ENCODE measurements at places on chromosomes 12 and 14.

DNA sequence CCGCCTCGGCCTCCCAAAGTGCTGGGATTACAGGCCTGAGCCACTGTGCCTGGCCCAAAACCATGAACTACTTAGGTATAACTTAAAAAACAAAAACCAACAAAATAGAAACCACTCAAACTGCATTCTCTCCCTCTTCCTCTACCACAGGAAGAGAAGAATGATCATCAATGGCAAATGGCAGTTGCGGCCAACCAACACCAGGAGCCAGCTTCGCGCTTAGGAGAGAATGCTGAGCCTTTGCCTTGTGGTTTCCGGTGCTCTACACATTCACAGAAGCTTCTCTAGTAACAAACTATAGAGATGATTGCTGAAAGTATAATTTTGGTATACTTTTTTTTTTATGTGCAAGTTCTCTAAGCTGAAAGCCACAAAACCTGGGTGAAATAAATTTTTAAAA lies 17.1 kb downstream of the CATSPERB start:
- DNase-seq = no peak

- DNase-seq = no peak
Measured at GRCh38 chr14:45156067-45156466, 20.3 kb downstream of the FANCM start.

DNA sequence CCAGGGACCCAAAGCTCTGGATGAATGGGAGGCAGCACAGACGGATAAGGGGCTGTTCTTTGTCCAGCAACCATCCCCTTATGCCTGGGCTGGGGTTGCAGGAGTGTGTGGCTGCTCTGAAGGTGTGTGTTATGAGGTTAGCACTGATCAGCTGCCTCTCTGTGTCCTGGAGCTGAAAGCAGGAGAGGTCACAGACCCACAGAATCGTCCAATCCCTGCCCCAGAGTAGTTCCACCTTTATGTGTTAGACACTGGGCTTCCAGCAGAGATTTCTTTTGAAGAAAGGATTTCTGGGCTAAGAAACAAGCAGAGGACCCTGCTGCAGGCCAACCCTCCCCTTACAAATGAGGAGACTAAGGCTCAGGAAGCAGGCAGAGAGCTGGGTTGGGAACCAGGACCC lies 62.4 kb downstream of the ARL6IP4 start:
- no peak for DNase-seq

GRCh38 chr12:73947326-73948026 lies 590.2 kb upstream of the ATXN7L3B start:
- no peak for DNase-seq

DNA sequence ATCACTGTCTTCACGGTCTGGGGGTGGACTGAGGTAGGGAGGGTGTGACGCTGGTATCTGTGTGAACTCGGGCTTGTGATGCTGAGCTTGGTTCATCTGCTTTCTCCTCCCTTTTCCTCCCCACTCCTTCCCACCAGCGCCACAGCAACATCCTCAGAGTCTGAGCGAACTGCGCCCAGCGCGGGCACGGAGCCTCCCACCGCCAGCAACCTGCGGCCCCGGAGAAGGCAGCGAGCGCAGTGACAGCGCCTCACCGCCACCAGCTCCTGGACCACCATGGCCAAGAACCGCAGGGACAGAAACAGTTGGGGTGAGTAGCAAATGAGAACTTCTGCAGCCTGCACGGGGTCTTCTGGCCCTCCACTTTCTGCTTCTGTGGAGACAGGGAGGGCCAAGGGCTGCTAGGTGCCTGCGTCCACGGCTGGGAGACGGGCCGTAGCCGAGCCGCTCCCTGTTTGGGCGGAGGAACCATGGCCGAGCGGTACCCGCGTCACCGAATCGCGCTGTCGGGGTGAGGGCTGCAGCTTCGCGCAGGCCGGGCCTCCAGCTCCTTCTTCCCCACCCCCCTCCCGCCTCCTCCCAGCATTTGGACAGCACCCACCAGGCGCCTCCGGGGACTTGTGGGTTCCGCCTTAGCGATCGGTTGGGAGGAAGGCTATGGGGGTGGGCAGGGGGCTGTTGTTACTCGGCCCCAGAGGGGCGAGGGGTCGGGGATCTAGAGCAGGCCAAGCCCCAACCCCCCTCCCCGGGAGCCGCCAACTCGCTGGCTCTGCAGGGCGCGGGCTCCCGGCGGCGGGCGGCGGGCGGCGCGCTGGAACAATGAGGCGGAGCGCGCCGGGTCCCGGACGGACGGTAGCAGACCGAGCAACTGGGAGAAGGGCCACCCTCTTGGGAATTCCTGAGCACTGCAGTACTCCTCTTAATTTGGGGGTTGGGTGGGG lies at the start of gene ATL1:
TSS of gene ATL1 (plus strand) at position 156 of the 941 bp plus-strand sequence. CDS start at position 277, 121 bp downstream.
- peak; percentile 22 for DNase-seq

DNA sequence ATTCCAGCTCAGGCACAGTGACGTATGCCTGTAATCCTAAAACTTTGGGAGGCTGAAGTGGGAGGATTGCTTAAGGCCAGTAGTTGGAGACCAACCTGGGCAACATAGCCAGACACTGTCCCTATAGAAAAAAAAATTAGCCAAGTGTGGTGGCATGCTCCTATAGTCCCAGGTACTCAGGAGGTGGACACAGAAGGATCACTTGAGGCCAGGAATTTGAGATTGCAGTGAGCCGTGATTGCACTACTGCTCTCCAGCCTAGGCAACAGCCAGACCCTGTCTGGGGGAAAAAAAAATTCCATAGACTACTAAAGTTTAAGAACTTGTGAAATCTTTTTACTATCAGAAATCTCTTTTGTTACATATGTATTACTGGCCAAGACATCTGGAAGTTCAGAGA lies 6.6 kb downstream of the FAM177A1 start:
- no peak for DNase-seq

GRCh38 chr12:94458877-94459727 lies 565 bp downstream of the CEP83 start:
- no peak for DNase-seq

GRCh38 chr12:29799591-29799990 lies 15.8 kb upstream of the TMTC1 start:
- no peak for DNase-seq

- no peak for DNase-seq
Measured at GRCh38 chr14:76516884-76517283, 140.9 kb downstream of the ESRRB start.

- no peak for DNase-seq
Measured at GRCh38 chr14:23035303-23036144, 824 bp upstream of the PSMB5 start.

GRCh38 chr12:94763462-94763861 lies 113.1 kb upstream of the TMCC3 start:
- no peak for DNase-seq

GRCh38 chr14:55711175-55711811 lies 131.3 kb downstream of the KTN1 start:
- DNase-seq = no peak

- DNase-seq = no peak
Measured at GRCh38 chr14:55963295-55963694, 154.9 kb upstream of the PELI2 start.

DNA sequence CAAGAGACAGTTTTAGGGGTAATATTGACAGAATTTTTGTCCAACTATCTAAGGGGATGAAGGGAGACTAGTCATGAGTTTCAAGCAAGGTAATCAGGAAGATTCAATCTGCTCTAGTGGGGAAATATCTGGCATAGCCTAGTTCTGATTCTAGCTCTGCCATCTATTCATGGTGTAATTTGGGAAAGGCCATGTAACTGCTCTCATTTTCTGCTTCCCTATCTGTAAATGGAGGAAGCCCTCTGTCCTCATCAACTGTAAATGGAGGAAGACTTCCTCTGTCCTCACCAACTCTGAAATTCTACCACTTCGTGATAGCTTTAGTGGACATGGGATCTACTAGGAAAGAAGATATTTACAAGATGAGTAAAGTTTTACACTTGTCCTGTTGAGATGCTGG lies 37.9 kb downstream of the BHLHE41 start:
- no peak for DNase-seq

- no peak for DNase-seq
Measured at GRCh38 chr14:29392287-29392686, 535.4 kb downstream of the PRKD1 start.

GRCh38 chr14:93976477-93977057 lies at the start of gene ASB2:
Gene ASB2, minus strand, starts transcription at chr14:93976570. Its CDS starts 12,031 bp downstream, at chr14:93964539.
- no peak for DNase-seq

- DNase-seq = no peak
Measured at GRCh38 chr14:53054457-53054856, 98.7 kb downstream of the DDHD1 start.

DNA sequence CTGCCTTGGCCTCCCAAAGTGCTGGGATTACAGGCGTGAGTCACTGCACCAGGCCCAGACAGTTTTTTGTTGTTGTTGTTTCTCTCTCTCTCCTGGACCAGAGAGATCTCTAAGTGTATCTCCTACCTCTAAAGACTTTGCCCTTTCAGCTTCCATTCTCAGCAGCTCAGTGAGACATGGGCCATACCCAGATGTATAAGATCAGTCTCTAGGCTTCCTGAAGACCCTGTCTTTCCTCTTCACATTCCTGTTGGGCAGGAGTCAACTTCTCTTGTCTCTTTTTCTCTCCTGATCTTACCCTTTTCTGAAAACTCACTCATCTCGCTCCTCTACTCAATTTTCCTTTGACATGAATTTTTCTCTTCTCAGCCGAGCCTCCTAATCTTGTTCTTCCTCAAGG lies 42.0 kb downstream of the KCNK13 start:
- no peak for DNase-seq
